Activated CD4-positive, alpha-beta T cell treated with anti-CD3 and anti-CD28 coated beads, Interleukin-10, Interleukin-2, amounts not matched to agents 100 ng/mL and 50 ng/mL, durations not matched to agents 16 hours and 8 hours (primary cell): ENCODE measurements at places on chromosomes 3 and 15.
A peak's percentile ranks its signal among the peaks of the same experiment; 100 is the strongest.

GRCh38 chr3:17092583-17092933, 207.8 kb downstream of the PLCL2 start:
- DNase-seq, result no peak

- no peak for DNase-seq
These were observed 7.0 kb downstream of the GABRA5 start for GRCh38 chr15:26873846-26874245.

DNA sequence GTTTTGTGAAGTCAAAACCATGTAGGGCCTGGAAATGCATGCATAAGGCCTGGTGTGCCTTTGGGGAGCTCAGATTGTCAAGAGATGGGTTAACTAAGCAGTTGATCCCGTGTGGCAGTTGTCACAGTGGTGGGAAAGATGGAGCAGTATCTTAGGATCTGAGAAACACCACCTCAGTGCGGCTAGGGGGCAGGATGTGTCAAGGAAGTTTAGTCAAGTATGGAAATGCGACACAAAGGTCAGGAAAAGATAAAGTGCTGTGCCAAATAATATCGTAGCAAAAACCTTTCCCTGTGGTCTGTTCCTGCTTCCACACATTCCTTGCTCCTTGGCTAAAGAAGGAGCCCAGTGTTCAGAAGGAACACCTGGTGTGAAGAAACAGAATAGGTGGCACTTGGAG, 396.4 kb downstream of the EDEM1 start:
- DNase-seq, result no peak

- no peak for DNase-seq
These were observed 74.2 kb upstream of the FNDC3B start for GRCh38 chr3:171965067-171965712.

DNA sequence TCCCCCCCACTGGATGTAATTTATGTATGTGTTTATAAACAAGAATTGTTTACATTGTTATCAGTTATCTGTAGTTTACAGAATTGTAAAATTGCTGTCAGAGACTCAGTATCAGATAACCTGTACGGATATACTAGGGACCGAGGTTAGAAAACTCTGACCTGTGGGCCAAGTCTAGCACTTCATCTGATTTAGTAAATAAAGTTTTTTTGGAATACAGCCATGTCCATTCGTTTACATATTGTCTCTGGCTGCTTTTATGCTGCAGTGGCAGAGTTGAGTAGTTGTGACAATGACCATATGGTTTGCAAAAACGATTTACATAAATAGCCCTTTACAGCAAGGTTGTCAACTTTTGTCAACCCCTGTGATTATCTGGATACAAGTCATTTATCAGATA, 52.6 kb downstream of the LRRC28 start:
- no peak for DNase-seq

DNA sequence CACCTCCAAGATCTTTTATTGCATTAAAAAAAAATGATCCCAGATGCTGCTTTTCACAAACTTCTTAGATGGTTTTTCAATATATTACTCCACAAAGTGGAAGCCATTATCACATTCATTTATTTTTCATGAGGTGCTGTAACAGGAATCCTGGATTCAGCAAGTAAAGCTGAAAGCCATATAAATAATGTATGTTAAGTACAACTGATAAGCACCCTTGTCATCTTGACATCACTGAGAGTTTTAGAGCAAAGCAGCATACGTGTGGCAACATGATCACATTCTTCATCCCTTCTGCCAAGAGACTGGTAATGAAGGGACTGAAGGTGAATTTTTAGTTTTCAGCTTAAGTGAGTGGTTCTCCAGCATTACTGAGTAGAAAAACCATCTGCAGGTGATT, 44.9 kb upstream of the LRRFIP2 start:
- no peak for DNase-seq

GRCh38 chr3:160460033-160460432, 10.4 kb upstream of the TRIM59 start:
- DNase-seq, result no peak

DNA sequence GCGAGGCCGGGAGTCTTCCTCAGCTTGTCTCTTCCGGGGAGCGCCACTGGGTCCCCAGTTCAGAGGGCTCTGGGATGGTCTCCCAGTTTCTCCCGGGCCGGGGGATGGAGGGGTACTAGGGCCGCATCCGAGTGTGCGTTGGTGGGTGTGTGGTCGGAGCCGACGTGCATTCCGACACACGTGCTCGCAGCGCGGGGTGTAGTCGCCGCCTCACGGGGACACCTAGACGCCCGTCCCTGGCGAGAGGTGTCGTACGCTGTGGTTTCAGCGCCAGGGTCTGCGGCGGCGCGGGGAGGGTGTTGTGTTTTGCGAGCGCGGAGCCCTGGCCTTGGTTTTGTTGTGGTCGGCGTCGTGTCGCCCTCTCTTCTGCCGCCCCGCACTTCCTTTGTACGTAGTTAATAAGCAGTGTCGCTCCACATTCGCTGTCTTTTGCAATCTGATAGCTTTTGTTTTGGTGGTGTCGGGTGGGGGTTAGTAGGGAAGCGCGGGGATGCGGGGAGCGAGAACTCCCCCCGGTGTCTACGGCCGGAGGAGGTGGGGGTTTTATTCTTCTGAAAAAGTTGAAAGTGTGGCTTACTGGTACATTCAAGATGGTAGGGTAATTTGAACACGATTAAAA, 2.2 kb downstream of the IGF1R start:
- peak; percentile 22 for DNase-seq

GRCh38 chr3:144586382-144586781, 614.8 kb downstream of the DIPK2A start:
- DNase-seq, result no peak

- no peak for DNase-seq
These were observed 7.0 kb upstream of the MANF start for GRCh38 chr3:51378065-51378464.

- no peak for DNase-seq
These were observed 99.6 kb downstream of the SLC25A26 start for GRCh38 chr3:66320390-66320789.

DNA sequence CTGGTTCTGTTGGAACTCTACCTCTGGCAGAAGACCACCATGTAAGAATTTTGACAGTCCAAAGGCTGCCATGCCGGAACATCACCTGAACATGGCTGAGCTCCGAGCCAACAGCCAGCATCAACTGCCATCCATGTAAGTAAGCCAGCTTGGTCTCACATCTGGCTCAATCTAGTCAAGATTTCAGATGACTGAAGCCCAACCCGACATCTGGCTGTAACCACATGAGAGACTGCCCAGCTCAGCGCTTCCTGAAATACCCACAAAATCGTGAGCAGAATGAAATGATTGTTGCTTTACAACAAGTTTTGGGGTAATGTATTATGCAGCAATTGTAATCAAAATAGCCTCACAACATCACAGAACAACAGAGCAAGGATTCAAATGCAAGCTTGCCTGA, 32.9 kb downstream of the GHSR start:
- no peak for DNase-seq

- DNase-seq, result peak; percentile 82
These were observed 4.3 kb downstream of the SLCO3A1 start for GRCh38 chr15:91857772-91858171.

DNA sequence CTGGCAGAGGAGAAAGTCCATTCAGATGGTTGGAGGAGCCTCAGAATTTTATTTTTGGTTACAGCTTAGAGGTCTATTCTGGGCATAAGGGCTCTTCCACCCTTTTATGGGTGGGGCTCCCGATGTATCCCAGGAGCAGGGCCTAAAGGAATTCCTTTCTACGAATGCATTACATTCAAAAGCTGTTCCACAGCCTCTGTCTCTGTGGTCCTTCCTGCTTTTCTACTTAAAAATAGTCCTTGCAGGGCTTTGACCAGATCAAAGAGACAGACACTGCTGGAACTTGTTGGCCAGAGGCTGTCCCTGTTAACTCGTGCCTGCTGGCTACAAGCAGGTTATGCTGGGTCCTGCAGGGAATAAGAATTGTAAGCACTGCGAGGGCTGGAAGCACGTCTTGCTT, 14.4 kb upstream of the NOX5 start:
- DNase-seq, result no peak

DNA sequence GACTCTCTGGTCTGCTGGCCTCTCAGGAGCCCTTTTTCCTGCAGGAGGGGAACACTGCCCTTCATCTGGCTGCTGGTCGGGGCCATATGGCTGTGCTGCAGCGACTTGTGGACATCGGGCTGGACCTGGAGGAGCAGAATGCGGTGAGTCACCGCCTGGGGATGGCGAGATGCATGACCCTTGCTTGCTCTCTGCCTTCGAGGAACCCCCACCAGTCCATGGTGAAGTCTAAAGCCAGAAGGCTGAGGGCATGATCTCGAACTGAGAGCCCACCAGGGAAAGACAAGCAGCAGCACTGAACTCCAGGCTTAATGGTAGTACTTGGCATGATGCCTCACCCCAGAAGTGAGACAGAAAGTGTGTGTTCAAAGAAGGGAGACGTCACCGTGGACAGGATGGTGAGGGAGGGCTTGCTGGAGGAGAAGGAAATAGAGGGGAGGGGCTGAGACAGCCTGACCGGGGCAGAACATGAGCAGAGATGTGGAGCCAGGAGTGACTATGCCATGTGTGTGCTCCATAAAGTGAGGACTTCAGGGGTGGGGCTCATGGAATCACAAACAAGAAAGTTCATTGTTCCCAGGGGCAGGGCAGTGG, 19.2 kb downstream of the ANKDD1A start:
- DNase-seq, result no peak

- DNase-seq, result no peak
These were observed 239.3 kb downstream of the SLC9A9 start for GRCh38 chr3:143608966-143609365.

- DNase-seq, result no peak
These were observed 5.1 kb downstream of the PLSCR1 start for GRCh38 chr3:146539315-146539714.

GRCh38 chr15:53216036-53216435, 425.9 kb upstream of the ONECUT1 start:
- no peak for DNase-seq

- no peak for DNase-seq
These were observed 26.0 kb downstream of the UBE2E1 start for GRCh38 chr3:23831517-23832394.

GRCh38 chr3:123262868-123263267, 61.1 kb downstream of the SEC22A start:
- DNase-seq, result no peak

DNA sequence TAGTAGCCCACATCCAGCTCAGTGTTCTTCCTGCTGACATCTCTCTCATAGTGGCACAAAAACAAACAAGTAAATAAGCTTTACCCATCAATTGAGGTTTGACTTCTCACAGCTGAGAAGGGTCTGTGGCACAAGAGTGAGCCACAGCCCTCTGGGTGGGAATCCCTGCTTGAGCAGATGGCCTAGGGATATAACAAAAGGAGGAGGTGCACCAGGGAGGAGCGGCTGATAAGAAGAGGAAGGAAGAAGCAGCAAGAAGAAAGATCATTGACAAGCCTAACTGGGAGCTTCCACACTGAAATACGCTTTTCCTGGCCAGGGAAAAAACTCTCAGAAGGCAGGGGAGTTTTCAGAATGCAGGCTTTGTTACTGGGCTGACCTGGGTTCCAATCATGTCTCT, 279.8 kb downstream of the UACA start:
- no peak for DNase-seq

DNA sequence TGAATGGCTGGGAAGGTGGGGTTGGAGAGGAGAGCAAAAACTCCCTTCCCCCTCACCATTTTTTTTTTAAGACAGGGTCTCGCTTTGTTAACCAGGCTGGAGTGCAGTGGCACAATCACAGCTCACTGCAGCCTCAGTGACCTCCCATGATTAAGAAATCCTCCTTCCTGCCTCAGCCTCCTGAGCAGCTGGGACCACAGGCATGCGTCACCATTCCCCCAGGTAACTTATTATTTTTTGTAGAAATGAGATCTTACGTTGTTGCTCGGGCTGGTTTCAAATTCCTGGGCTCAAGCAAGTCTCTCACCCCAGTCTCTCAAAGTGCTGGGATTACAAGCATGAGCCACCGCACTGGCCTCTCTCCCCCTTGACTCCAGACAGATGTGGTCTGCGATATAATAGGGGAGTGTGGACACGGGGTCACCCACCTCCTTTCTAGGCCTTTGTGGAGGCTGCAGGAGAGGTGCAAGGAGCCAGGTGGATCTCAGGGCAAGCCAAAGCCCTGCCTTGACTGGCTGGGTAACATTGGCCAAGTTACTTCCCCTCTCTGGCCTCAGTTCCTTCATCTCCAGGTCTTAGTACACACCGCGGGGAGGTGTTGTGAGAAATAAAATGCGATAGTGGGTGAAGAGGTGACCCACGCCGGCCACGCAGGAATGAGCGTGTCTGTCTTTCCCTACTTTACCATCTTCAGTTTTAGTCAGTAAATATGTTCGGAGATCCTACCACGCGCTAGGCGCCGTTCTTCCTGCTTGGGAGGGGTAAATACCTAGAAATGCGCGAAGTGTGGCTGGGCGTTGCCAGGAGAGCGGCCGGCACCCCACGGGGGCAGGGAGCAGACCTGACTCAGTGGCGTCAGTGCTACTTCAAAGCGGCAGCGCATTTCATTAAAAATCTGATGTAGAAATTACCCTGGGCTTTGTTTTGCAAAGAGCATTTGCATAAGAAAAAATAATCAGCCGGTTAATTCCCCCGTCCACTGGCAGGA, 20.2 kb upstream of the CORO2B start:
- no peak for DNase-seq

GRCh38 chr3:126137490-126138130, 42.8 kb downstream of the ALDH1L1 start:
- DNase-seq, result no peak

GRCh38 chr3:178120367-178120766, 415.9 kb upstream of the KCNMB2 start:
- DNase-seq, result no peak

DNA sequence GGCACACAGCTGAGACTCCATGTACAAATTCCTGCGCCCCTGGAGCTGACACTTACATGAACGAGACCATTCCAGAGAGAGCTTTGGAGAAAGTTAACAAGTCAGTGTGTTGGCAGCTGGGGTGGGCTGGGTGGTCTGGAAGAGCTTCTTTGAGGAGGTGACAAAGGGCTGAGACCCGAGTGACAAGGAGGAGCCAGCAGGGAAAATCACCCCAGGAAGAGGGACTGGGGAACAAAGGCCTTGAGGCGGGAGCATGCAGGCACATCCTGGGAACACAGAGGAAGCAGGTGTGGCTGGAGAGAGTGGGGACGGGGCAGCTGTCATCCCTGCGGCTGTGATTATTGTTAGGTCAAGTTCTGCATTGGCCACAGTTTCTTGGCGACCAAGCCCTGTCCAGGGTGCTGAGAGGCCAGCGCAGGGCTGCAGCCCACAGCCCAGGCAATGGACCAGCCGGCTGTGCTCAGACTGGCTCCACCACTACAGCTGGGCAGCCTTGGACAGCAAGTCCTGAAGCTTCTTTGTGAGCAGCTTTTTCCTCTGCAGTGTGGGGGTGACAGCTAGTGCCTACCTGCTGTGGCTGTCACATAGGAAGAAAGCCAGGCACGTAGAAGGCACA, 34.2 kb upstream of the PRR23E start:
- no peak for DNase-seq

DNA sequence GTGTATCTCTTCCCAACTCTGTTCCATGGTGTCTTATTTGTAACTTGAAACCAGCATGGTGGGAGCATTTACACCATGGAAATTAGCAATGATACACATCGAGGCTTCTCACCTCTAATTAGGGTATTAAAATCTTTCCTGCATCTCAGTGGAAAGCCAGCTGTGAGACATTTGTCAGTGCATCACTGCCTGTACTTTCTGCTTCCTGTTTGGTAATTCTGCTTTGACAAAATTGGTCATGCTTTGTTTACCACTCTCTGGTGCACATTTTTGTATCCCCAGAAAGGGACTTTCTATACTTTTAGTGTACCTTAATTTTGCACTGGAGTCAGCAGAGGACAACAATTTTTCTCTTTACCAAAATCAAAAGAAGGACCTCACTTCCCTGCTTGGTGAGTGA, 402.1 kb downstream of the PDCD6IP start:
- DNase-seq, result peak; percentile 1
